Testis (tissue), 5 donors: ENCODE measurements at places on chromosomes 16 and 17. TPM values are rescaled to one million over a fixed set of nuclear protein-coding genes. Genes with fewer than 3 reads are reported as not detected.

DNA sequence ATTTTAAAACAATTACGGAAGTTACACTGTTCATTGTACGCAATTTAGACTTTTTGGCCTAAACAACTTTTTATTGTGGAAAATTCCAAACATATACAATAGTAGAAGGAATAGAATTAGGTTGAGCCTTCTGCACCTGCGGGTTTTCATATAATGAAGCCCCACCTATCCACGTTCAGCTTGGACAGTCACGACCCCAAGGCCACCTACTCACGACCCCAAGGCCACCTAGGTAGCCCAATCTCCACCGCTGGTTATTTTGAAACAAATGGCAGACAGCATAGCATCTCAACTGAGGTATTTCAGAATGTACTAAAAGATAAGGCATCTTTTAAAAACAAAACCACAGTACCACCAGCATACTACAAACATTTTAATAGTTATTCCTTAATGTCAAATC is 631 bp downstream of the NLRC5 start:
- peak overlapping the region; percentile 66 for H3K4me3 ChIP-seq
- no peak for DNase-seq
- H3K27me3 ChIP-seq = no peaks in the 10 kb centered on the region
- no peaks in the 10 kb centered on the region for H3K36me3 ChIP-seq
- H3K4me1 ChIP-seq = peaks cover 22% of the 10 kb centered on the region

GRCh38 chr16:67187175-67187890 is 2.6 kb downstream of the EXOC3L1 start:
- no peaks in the 10 kb centered on the region for H3K36me3 ChIP-seq
- no peak overlapping the region for H3K4me3 ChIP-seq
- H3K27me3 ChIP-seq = no peaks in the 10 kb centered on the region
- H3K4me1 ChIP-seq = peaks cover 43% of the 10 kb centered on the region
- no peak overlapping the region for H3K27ac ChIP-seq

DNA sequence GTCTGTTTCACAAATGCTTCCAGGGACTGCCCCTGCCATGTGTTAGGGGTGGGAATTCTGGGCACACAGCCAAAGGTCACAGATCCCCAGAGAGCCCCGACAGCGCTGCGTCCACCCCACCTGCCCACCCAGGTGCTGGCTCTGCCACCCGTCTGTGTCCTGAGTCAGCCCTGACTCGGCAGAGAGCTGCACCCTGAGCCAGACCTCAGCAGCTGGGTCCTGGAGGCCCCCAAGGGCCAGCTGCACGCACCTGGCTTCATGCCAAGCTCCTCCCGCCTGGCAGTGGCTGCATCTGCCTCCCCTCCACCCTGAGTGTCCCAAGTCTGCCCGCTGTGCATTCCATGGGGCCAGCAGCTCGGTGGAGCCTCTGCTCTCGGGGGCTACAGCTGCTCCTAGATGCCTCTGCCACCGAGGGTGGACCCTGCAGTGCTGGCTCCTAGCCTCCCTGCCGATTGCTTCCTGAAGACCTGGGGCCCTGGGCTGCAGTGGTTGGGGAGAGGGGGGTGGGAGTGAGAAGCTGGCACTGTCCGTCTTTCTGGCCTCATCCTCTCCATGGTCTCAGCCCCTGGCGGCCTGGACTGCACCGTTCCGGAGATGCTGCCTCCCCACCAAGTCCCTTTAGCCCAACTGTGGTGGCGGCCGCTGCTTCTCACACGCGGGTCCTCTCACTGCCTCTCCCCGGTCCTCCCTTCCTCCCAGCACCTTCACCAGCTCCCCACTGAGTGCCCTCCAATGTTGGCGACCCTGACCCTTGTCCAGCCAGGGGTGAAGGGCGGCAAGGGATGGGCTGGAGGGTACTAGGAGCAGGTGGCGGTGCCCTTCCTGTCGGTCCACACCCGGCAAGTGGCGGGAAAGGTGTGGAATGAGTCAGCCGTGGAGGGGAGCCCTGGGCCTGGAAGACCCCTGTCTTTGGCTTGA is 3.0 kb downstream of the SECTM1 start:
- no peak overlapping the region for H3K27ac ChIP-seq
- H3K36me3 ChIP-seq = no peaks in the 10 kb centered on the region
- no peak overlapping the region for H3K4me3 ChIP-seq
- DNase-seq = peak; percentile 44
- H3K4me1 ChIP-seq = peaks cover 27% of the 10 kb centered on the region

PLA2G10 gene
- total RNA-seq = 4.5 TPM
